Spleen (tissue), 13 donors: ENCODE measurements at places on chromosomes 2 and 18.

GRCh38 chr2:235514627-235515363 lies 21.0 kb downstream of the AGAP1 start:
- DNase-seq: no peak

DNA sequence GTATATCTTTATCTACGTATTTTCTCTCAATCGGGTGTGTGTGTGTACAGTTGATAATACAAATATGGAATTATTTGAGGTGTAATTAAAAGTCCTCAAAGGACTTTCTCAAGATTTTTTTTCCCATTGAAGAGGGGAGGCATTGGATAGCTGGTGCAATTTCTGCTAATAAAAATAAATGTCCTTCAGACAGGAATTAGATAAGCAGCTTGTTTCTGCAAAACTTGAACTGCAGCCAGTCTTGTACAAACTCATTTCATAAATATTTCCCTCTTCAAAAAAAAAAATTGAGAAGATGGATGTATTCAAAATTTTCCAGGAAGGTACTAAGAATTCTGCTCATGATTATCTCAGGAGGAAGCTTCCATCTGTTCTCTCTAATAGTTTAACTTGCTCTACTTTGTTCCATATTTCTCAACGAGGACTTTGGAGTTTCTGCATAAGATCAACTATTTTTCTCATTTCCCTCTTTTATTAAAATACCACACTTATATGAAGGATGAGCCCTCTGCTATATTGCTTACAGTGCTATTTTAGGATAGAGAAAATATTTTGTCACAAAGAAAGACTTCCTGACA lies 33.0 kb upstream of the GLS start:
- DNase-seq: no peak

GRCh38 chr2:125267683-125268082 lies 1242.6 kb downstream of the CNTNAP5 start:
- DNase-seq: no peak

GRCh38 chr18:69490813-69491212 lies 90.1 kb downstream of the DOK6 start:
- no peak for DNase-seq

- DNase-seq: no peak
These were observed 555.0 kb upstream of the CHAC2 start for GRCh38 chr2:53212576-53212975.

DNA sequence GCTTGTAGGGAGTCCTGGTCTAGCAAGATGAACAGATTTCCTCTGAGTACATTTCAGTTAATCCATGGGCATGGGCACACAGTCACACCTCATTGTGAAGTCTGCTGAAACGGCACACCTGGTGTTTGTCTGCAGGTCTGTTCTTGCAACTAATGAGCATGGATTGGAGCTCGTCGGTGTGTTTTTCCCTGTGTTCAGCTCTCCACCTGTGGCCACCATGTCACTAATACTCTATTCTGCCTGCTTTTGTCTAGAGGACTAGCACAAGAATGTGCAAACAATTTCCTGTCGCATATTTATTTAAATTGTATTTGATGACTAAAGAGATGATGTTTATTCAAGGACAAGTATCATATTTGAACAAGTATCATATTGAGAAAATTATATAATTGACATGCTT lies 24.5 kb upstream of the PPP4R1 start:
- no peak for DNase-seq

- DNase-seq: no peak
These were observed 2.5 kb upstream of the CNDP2 start for GRCh38 chr18:74493689-74494088.

DNA sequence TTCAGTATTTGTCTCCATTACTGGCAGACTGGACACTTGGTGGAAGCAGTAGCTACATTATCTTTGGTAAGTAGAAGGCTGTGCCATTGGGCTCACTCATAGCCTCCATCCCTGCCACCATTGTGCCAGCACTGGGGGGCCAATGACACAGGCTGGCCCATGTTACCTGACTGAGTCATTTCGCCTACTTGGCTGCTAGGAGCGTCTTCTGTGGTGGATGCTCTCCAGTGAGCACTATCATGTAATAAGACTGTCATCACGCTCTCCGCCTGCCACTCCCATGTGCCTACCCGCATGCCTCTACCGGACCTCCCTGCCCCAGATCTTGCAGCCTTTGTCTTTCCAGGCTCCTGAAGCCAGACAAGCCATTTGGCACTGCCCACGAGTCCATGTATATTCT lies 56.2 kb downstream of the LONRF2 start:
- no peak for DNase-seq

DNA sequence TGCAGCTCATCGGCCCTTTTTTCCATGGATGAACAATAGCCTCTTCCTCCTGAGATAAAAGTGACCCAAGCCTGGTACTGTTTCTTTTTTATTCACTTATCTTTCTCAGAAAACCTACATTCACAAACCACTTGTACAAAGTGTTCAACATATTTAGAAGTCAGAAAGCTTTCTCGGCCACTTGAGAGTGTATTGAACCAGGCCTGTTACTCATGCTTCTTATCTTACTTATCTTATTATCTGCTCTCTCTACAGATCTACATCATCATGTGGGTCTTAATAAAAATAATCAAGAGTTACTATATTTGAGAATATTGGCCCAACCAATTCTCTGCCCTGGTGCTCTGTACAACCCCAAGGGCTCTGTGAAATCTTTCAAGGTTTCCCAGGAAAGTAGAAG lies 242.1 kb downstream of the MREG start:
- DNase-seq: no peak

DNA sequence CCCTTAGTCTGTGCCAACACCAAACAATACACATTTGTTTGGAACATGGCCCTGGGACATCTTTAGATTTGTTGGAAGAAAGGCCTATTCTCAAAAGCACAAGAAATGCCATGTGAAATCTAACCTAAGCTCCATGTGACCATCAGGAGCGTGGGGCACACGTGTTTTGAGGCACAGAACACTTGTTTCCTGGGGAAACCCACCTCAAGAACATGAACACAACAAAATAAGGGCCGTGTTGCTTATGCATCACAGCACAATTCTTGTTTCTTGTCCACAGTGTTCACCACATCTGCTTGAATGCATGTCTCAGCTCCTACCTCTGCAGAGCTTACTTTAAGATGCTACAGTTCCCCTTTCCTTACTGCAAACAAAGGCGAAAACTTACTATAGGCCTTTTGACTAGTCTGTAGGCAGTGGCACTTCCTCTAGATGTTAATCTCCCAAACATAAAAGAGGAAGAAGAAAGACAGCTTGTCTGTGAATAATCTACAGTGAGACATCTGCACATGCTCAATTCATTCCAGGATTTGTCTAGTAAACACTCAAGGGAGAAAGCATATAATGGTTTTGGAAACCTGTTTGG lies 165.0 kb downstream of the ANKRD44 start:
- peak; percentile 81 for DNase-seq

DNA sequence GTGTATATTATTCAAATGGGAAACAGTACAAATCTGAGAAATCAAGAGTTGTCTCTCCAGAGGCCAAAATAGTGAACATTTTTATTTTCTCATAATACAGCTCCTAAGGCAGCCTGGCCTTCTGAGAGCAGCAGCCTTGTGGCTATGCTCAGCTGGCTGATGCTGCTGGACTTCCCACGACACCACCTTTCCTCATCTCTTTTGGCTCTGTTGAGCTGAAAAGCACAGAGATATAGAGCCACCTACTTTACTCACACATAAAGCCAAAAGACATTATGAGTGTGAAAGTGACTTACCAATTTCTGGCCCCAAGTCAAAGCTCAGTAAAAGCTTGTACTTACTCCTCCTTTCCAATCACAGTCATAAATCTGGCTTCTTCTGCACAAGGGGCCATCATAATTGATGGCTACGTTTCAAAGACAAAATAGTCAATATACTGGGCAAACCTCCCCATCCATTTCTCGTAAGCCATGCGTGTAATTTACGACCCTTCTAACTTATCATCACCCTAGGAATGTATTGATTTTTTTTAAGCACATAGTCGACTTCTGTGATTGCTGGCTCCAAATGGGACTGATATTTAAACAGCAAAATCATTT lies 18.6 kb upstream of the REG3A start:
- DNase-seq: no peak

GRCh38 chr2:109499566-109499965 lies 114.2 kb downstream of the SEPTIN10 start:
- no peak for DNase-seq
